ENCODE measurements at places on chromosomes 6 and 20. TPM values are rescaled to one million over a fixed set of nuclear protein-coding genes. Genes with fewer than 3 reads are reported as not detected.

Gene NKAIN2
- not detected for total RNA-seq

Gene THEMIS
- total RNA-seq, result not detected

Gene IBTK
- 42.8 TPM for total RNA-seq

Gene PRDM13
- 1.1 TPM for total RNA-seq

Gene DLK2
- total RNA-seq, result 5.0 TPM

Gene ZNF391
- 0.25 TPM for total RNA-seq

Gene ACOT8
- total RNA-seq, result 18.7 TPM

Gene DZANK1
- total RNA-seq, result 2.9 TPM

Gene RSPH9
- total RNA-seq, result 0.24 TPM

Gene WFDC2
- total RNA-seq, result not detected

Gene PRR18
- total RNA-seq, result 0.17 TPM

Gene SMPD2
- total RNA-seq, result 14.6 TPM

Gene FBXO5
- total RNA-seq, result 22.9 TPM

Gene PDCD2
- 56.3 TPM for total RNA-seq

Gene PDYN
- total RNA-seq, result not detected

Gene GJA1
- 83.9 TPM for total RNA-seq

Gene BACH2
- 0.33 TPM for total RNA-seq

Gene MATN4
- total RNA-seq, result 0.08 TPM

Gene CTCFL
- total RNA-seq, result not detected

Gene CNR1
- total RNA-seq, result 0.33 TPM

Gene DEFB132
- not detected for total RNA-seq

Gene MICB
- total RNA-seq, result 7.6 TPM

Gene WFDC12
- total RNA-seq, result not detected

Gene SLC17A2
- total RNA-seq, result not detected

Gene BIRC7
- 4.4 TPM for total RNA-seq

Gene TNNC2
- not detected for total RNA-seq

Gene PRL
- not detected for total RNA-seq

Gene DPPA5
- total RNA-seq, result not detected

Gene NHSL1
- 2.7 TPM for total RNA-seq

Gene SNPH
- total RNA-seq, result 4.3 TPM

Gene MYO6
- total RNA-seq, result 7.9 TPM

Gene SAMD10
- total RNA-seq, result not detected

Gene BPIFB2
- not detected for total RNA-seq

Gene TMEM74B
- 2.6 TPM for total RNA-seq

Gene HTR1B
- total RNA-seq, result not detected

Gene GLP1R
- not detected for total RNA-seq

Gene CALHM5
- 0.06 TPM for total RNA-seq

Gene WFDC5
- not detected for total RNA-seq

Gene BCAS1
- total RNA-seq, result 0.53 TPM

Gene DNAAF9
- total RNA-seq, result 3.7 TPM

Gene RUNX2
- 0.81 TPM for total RNA-seq

Gene CSNK2B
- 180 TPM for total RNA-seq

Gene TNFAIP3
- total RNA-seq, result 11.9 TPM

Gene LY6G6C
- not detected for total RNA-seq

Gene EEF1A2
- 141 TPM for total RNA-seq

Gene COL9A1
- total RNA-seq, result not detected

Gene HCRTR2
- not detected for total RNA-seq

Gene HLA-A
- 113 TPM for total RNA-seq

Gene CLPSL1
- not detected for total RNA-seq

Gene PRDM1
- 4.2 TPM for total RNA-seq

All from A549 treated with CpdA at 1 μM for 4 hours (cell line).